Inflammatory macrophage treated with lipopolysaccharide for 1 hour (primary cell): ENCODE measurements at places on chromosomes 1 and 21.
A peak's percentile ranks its signal among the peaks of the same experiment; 100 is the strongest.

GRCh38 chr1:156480411-156481192 is 20.0 kb downstream of the MEF2D start:
- DNase-seq, result no peak

DNA sequence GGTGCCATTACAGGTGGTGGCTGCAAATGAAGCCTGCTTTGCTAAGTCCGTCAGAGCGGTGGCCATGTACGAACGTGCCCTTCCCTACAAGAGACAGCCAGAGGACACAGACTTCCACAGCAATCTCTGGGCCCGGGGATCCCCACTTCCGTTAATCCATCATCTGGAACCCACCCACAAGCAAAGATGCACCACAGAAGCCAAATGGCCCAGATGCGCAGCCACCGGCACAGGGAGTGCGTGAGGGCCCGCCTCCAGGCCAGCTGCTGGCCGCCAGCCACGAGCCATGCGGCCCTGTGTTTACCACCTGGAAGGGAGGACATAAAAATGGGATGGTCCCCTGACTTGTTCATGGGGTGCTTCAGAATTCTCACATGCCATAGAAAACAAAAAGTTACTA is 22.1 kb downstream of the MRAP start:
- DNase-seq, result no peak

DNA sequence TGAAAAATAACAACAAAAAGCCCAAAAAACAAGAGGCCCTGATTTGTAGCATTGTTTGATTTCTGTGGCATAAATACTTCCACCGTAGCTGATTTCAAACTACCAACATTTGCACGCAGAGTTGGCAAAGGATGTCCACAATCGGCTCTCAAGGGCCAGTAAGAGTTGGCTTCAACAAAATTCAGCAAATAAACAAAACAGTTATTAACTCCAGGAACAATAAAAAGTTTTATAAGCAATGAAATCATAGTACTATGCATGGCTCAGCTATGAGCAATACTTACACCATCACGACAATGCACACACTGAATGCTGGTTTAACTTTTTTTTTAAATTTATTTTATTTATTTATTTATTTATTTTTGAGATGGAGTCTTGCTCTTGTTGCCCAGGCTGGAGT is 8.7 kb upstream of the COX20 start:
- no peak for DNase-seq

- peak; percentile 46 for DNase-seq
These were observed 119.7 kb downstream of the HHAT start for GRCh38 chr1:210448297-210448892.

- DNase-seq, result no peak
These were observed 100.0 kb downstream of the HHAT start for GRCh38 chr1:210428696-210429095.

- DNase-seq, result no peak
These were observed 4.6 kb downstream of the SNX27 start for GRCh38 chr1:151616505-151616849.

- DNase-seq, result no peak
These were observed 118.3 kb upstream of the SLC25A33 start for GRCh38 chr1:9420835-9421532.

GRCh38 chr1:6419804-6420453 is at the start of gene HES2:
TSS of gene HES2 (minus strand) at chr1:6419919. CDS start at chr1:6419820, 99 bp downstream.
- no peak for DNase-seq

- peak; percentile 71 for DNase-seq
These were observed 48.8 kb upstream of the RAP1A start for GRCh38 chr1:111570781-111571181.

DNA sequence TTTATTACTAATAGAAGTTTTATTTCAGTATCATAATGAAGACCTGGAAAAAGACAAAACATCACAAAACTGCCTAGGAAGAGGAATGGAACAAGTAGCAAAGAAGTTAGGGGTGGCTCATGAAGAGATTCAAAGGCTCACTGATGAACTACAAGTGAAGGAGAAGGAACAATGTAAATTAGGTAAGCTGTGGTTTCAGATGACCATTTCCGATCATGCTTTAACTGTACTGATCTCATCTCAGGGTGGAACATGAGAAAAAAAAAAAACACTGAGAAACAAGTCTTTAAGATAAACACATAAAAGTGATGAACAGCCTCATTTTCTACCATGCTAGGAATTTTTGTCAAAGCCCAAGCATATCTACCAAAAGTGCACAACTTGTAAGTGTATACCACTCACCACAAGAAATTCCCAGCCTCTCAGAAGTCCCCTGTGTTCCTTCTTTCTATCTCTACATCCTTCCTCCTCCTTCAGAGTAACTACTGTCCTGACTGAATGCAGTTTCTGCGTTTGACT is 19.6 kb downstream of the CCDC30 start:
- DNase-seq, result no peak

- no peak for DNase-seq
These were observed 4.0 kb downstream of the ERG start for GRCh38 chr21:38494251-38494642.

DNA sequence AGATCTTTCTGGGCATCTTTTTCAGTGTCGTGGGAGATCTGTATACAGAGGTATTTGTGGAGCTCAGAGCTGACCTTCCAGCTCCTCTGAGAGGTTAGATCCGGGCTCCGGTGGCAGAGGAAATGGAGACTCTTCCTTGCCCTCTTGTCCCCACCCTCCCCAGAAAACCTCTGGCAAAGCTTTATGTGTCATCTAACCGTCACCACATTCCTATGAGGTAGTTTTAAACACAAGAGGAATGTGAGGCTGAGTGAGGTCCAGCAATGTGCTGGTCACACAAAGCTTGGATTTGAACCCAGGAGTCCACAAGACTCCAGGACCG is 1.2 kb downstream of the CD160 start:
- no peak for DNase-seq

GRCh38 chr1:197811769-197812168 is 36.5 kb upstream of the DENND1B start:
- DNase-seq, result no peak

DNA sequence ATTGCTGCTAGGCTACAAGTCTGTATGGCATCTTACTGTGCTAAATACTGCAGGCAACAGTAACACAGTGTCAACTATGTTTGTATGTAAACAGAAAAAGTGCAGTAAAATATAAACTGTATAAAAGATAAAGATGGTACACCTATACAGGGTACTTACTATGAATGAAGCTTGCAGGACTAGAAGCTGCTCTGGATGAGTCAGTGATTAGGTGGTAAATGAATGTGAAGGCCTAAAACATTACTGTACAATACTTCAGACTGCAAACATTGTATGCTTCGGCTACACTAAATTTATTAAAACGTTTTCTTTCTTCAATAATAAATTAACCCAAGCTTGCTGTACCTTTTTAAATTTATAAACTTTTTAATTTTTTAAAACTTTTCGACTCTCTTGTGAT is 97.1 kb downstream of the HLX start:
- DNase-seq, result no peak
